Bone marrow (tissue), 2 donors: ENCODE measurements at places on chromosomes 1 and 21.

DNA sequence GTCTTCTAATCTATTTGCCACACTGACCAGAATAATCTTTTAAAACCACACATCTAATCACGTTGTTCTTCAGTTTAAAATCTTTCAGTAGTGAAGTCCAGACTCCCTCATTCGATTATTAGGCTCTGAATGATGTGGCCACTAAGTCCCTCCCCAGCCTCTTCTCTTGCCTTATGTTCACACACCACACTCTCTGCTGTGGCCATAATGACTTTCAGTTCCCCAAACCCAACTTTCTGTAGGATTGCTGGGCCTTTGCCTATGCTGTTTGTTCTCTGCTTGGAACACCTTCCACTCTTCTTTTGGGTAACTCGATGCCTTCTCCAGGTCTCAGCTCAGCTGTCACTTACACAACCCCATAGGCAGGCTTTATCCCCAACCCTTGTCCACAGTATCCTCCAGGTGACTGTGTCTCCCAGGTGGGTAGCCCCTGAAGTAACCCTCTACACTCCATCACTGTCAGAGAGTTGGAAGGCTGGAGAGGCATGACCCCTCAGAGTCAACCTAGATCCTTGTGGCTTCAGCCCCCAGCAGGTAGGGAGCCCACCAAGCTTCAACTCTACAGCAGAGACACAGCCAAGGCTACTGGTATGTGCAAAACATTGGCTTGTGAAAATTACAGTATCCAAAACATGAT lies 8.4 kb upstream of the SLC37A1 start:
- DNase-seq = no peak

DNA sequence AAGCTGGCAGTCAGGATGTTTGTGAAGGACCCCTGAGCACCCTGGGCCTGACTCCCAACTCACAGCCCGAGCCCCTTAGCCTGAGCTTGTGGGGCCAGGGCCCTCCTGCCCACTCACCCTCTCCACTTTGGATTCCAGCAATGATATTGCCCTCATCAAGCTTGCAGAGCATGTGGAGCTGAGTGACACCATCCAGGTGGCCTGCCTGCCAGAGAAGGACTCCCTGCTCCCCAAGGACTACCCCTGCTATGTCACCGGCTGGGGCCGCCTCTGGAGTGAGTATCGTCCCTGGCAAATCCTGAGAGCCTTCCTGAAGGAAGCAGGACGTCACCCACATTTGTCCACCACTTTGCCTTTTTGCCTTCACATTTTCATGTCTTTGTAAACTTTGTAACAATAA lies 5.0 kb downstream of the CTRC start:
- no peak for DNase-seq

- DNase-seq = no peak
These were observed 19.2 kb upstream of the GUCA2B start for GRCh38 chr1:42133809-42134526.

- DNase-seq = no peak
These were observed 19.2 kb downstream of the LGR6 start for GRCh38 chr1:202212787-202213186.

- DNase-seq = no peak
These were observed 22.2 kb upstream of the KIF1B start for GRCh38 chr1:10188133-10188650.

- DNase-seq = no peak
These were observed 33.9 kb downstream of the COQ8A start for GRCh38 chr1:226973898-226974543.

- no peak for DNase-seq
These were observed 1.0 kb downstream of the SH3BP5L start for GRCh38 chr1:248824701-248825100.
